ENCODE measurements at places on chromosomes 12 and 14. TPM values are rescaled to one million over a fixed set of nuclear protein-coding genes. Genes with fewer than 3 reads are reported as not detected.

The TSPAN19 gene
- total RNA-seq: 0.66 TPM

The FAM222A gene
- total RNA-seq: 1.6 TPM

The C3AR1 gene
- not detected for total RNA-seq

The MYF5 gene
- not detected for total RNA-seq

The MGAT4C gene
- 1.4 TPM for total RNA-seq

The ZNF10 gene
- 26.0 TPM for total RNA-seq

The MEG3 gene
- total RNA-seq: not detected

The SYNDIG1L gene
- total RNA-seq: 0.58 TPM

The DBX2 gene
- not detected for total RNA-seq

DNA sequence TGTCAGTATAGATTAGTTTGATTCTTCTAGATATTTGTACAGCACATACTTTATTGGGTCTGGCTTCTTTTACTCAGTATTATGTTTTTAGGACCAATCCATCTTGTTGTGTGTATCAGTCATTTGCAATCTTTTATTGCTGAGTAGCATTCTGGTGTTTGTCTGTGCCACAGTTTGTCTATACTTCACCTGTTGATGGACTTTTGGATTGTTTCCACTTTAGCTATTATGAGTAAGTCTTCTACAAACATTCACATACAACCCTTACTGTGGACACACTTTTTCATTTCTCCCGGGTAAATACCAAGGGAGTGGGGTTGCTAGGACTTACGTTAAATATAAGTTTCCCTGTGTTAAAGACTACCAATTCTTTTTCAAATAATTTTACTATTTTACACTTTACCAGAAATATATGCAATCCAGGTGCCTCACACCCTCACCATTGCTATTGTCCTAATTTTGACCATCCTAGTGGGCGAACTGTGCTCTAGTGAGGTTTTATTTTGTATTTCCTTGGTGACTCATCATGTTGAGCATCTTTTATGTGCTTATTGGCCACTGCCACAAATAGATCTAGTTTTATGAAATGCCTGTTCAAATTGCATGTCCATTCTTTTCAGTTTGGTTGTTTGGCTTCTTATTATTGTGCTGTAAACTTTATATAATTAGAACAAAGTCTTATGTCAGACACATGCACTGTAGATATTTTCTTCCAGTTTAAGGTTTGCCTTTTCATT is 304.7 kb upstream of the TMTC1 start:
- DNase-seq: no peak

DNA sequence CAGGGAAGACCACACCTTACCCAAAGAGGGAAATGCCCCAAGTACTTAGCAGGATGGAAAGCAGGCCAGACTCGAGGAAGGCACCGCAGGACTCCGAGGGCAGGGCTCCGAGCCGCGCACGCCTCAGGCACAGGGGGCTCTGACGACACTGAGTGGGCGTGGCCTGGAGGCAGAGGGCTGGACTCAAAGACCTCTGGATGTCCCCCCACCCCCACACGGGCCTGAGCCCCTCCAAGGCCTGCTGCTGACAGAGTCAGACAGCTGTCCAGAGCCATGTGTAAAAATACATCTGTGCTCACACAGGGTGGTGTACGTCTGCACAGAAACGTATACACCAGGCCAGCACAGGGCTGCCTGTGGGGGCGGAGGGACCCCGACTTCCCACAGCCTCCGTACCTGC is 1.4 kb downstream of the AKT1 start:
- no peak for DNase-seq

DNA sequence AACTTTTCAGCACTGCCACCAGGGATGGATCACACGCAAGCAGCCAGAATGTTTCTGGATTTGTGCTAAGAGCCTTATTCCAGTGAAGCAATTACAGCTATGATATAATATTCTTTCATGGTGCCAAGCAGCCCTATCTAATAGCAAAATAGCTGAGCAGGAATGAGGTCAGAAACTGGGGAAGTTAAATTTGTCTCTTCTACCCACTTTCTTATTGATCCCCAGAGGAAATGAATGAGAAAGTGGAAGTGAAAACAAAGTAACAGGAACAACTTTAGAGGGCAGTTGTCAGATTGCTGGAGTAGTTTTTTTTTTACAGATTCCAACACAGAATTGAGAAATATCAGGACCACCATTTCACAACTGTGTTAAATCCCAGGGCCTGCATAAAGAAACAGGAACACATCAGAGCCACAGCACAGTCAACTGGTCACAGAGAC is 44.8 kb downstream of the GCH1 start:
- DNase-seq: no peak

GRCh38 chr14:103928011-103928890 is at the start of gene TDRD9:
Gene TDRD9 (plus strand): TSS chr14:103928456. CDS start chr14:103928510, 54 bp downstream.
- no peak for DNase-seq

DNA sequence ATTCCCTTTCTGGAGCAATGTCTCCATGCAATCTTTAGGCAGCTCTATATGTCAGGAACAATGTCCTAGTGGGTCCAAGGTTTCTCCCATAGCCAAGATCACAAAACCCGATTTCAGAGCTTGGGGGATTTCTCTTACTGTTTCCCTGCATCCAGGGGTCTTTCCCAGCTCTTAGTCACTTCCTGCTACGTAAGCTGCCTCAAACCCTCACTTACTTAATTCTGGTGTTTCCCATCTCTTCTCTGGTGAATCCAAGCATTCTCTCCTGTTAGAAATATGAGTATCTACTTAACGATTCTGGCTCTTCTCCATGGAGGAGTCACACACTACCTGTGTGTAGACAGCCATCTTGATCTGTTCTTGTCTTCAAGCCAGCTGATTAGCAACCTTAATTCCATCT is 80.0 kb downstream of the IFNG-AS1 start:
- no peak for DNase-seq

- DNase-seq: no peak
Measured at GRCh38 chr12:25242981-25243679, 7.6 kb downstream of the KRAS start.

- no peak for DNase-seq
Measured at GRCh38 chr14:76880449-76880848, 54.2 kb downstream of the LRRC74A start.

DNA sequence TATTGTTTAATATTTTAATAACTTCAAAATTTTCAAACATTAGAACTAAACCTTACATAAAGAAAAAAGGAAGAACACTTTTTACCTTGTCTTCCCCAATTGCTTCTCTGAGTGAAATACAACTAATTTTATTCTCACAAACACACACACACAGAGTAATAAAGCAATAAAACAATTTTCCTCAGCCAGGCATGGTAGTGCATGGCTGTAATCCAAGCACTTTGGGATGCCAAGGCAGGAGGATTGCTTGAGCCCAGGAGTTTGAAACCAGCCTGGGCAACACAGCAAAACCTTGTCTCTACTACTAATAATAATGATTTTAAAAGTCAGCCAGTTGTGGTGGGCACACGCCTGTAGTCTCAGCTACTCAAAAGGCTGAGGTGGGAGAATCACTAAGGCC is 13.1 kb downstream of the PPP1R12A start:
- no peak for DNase-seq

DNA sequence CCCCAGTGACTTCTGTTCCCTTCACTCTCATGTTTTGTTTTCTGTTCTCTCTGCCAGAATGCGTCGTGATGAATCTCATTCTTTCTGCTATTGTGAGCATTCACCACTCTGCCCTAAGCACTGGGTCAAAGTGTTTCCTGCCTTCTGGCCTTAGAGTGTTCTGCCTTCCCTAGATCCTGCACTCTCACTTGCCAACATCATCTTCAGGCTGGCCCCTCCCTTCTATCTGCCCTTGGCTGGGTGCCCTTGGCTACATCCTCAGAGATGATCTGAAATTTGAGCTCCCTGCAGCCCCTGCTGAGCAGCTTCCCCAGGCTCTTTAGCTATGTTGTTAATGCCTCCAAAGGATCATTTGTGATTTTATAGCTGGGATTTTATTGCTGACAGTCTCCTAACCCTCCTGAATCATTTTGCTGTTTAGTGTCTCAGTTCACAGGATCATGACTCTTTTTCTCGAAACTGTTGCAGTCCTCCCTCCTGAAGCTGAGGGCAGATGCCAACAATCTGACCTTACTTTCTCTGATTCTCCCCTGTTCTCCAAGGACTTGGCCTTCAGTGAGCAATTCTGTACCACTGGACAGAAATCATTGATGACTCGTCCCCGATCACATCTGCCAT is 4.5 kb downstream of the DHRS2 start:
- no peak for DNase-seq

GRCh38 chr14:61561657-61562276 is 133.5 kb upstream of the HIF1A start:
- DNase-seq: no peak

DNA sequence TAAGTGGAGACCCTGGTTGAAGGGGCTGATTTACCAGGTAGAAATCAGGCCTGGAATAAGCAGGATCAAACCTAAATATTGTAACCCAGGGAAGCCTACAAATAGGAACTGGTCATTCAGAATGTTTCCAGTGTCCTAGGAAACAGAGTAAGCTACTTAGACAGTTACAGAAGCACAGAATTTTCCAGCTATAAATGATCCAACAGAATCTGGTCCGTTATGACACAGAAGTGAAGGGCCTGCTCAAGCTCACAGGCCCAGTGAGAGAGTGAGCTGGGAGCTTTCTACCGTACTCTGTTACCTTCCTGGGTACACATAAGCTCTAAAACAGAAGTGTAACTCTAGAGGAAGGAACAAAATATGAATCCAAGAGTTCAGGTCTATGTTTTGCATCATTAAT is 119.1 kb downstream of the TTC7B start:
- no peak for DNase-seq

DNA sequence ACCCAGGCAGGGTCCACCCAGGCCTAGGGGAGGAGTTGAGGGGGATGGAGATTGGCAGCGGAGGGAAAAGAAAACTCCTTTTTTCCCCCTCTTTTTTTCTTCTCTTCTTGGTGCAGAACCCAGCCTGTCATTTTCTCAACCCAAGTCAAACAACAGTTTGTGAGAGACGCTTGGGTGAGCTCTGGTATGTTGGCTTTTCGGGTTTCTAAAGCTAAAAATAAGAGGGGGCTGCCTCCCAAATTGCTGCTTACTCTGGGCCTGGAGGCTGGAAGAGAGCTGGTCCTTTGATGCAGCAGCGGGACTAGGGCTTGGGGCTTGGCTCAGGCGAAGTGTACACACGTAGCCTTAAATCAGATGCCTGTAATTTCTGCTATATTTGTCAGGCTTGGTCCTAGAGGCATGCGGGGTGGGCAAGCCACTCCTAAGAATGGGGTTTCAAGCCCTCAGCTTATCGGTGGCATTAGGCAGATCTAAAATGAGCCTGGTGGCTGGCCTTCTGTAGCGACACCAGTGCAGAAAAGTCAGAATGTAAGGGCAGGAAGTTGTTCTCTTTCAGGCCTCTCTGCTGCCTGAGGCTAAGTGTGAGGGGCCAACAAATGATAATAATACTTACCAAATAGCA is 816 bp upstream of the SLC8A3 start:
- no peak for DNase-seq

DNA sequence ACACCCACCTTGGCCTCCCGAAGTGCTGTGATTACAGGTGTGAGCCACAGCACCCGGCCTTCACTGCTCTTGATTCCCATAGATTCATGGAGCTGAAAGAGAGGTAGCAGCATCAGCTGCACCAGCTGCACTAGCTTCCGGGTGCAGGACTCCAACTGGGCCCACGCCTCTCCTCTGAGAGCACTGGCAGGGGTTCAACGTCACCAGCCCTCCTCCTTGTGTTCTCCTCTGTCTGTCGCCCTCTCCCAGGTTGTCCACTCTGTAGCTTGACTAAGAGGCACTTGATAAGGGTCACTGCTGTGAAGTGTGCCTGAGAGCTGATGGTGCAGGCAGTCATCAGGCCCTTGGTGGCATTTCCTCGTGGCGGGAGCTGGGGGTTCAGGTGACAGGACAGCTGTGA is 28.3 kb downstream of the MLXIP start:
- no peak for DNase-seq

DNA sequence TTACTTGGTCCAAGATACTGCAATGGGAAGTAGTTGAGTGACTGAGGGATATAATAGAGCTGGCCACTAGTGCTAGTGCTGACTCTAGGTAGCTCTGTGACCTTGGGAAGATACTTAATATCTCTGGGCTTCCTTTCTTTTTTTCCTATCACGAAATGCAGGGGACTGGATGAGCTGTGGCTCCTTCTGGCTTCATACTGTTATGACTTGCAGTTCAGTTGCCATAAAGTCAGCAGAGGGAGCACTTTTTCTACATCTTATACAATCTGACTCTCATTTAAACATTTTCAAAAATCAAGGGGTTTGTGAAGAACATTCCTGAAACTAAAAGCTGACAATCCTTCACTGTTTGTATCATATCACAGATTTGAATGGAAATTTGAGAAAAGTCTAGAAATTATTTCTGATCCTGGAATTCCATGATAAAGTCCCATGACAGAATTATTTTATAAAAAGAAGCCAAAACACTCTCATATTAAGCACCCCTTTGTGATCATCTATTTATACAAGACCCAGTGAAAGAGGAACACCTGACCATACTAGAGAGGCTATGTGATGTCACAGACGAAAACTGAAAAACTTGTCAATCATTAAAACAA is 5.3 kb downstream of the BHLHE41 start:
- no peak for DNase-seq

DNA sequence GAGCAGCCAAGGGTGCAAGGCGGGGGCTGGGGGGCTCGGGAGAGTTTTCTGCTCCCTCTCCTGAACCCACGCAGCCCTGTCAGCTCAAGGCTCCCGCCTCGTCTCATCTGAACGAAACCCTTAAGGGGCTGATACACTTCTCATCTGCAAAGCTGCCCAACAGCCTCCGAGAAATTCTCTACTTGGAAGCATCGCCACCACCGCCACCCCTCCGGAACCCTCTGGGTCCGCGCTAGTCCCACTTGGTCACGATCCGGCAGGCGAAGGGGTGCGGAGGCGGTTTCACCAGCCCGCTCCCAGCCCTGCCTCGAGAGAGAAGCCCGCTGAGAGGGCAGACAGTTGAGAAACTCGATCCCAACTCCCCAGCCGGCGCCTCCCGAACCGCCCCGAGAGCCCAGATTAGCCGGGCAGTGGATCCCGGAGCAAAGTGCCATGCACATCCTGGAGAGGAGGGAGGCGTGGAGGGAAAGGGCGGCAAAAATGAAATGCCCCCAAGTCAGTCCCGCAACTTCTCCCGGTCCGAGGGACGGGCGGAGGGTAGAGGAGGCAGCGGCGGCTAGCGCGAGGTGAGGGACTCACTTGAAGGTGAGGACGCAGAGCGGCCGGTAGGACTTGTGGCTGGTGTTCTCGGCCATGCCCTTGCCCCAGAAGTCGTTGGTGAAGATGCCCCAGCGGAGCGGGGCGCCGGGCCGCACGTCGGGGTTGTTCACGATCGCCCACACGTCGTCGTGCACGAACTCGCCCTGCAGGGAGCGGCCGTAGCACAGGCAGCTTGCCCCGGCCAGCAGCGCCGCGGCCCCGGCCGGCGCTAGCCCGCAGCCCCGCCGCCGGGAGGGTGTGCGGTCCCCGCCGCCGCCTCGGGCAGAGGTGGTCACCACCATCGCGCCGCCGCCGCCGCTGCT is 620 bp downstream of the TMTC1 start:
- DNase-seq: peak; percentile 48

GRCh38 chr12:68899251-68899771 is 33.7 kb downstream of the CPM start:
- DNase-seq: no peak

Measured in mesothelial cell of epicardium (in vitro differentiated cells).